ENCODE measurements at places on chromosomes 2 and 18.

- DNase-seq, result no peak
Measured at GRCh38 chr2:79798776-79799175, 285.9 kb downstream of the CTNNA2 start.

- no peak for DNase-seq
Measured at GRCh38 chr2:191777351-191777750, 69.5 kb downstream of the CAVIN2 start.

DNA sequence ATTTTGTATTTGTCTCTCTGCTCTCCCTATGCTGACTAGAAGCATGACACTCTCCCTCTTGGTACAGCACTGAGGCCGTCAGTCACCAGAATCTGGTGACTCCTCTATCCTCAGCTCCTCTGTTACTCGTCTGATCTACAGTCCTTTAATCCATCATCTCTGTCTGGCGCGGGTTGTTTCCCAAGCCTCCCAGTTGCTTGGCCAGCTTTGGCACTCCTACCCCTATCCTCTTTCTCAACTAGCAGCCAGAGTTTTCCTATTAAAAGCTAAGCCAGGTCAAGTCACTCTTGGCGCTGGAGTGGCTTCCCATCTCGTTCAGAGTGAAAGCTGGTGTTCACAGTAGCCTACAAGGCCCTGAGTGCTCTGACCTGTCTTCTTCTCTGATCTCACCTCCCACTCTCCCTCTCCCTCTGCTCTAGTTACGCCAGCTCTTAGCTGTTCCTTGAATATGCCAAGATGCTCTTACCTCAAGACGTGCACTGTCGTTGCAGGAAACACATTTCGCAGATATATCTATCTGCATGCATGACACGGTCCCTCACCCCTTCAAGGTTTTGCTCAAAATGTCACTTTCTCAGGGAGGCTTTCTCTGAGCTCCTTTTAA is 41.8 kb upstream of the PSME4 start:
- no peak for DNase-seq

DNA sequence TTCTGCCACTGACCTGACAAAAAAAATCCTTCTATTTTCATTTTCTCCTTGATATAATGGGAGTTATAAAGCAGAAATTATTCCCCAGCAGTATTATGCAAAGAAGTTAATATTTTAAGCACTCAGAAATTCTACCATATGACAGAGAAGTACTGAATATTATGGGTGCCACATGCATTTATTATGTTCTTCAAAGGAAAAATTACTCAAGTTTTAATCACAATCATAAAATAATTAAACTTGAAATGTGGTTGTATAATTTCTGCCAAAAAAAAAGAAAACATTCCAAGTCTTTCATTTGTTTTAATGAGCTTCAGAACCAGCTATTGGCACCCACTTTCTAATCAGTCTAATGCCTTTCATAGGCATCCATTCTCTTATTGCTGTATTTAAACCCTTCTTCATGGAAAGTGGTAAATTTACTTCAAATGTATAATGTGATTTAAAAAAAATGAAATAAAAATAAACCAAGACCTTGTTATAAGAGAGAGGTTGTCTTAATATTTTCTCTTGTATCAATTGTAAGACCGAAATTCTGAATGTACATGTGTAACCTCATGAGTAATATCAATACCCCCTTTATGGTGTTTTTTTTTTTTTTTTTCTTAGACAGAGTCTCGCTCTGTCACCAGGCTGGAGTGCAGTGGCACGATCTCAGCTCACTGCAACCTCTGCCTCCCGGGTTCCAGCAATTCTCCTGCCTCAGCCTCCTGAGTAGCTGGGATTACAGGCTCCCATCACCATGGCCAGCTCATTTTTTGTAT is 302.3 kb downstream of the IRS1 start:
- no peak for DNase-seq

DNA sequence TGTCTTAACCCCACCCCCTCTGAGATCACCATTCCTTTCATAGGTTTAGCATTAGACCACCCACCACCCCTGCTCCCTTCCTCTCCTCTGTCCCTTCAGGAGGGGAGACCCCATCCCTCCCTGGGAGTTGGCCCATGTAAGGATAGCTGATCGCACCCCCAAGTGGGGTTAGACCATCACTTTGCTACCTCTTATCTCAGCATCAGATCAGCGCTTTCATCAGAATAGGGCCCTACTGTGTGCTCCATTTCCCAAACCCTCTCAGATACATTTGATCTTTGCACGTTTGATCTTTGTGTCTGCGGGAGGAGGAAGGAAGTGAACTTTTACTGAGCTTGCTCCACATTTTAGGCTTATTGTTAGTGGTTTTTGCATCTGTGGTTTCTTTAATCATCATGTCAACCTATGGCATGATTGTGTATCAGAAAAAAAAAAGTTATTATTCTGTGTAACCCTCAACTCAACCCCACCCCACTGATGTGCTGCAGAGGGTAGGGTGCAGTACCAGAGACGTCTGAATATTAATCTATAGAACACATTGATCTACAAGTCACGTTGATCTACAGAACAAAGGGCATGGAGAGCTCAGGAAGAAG is 81.2 kb downstream of the PDCL3 start:
- DNase-seq, result no peak

DNA sequence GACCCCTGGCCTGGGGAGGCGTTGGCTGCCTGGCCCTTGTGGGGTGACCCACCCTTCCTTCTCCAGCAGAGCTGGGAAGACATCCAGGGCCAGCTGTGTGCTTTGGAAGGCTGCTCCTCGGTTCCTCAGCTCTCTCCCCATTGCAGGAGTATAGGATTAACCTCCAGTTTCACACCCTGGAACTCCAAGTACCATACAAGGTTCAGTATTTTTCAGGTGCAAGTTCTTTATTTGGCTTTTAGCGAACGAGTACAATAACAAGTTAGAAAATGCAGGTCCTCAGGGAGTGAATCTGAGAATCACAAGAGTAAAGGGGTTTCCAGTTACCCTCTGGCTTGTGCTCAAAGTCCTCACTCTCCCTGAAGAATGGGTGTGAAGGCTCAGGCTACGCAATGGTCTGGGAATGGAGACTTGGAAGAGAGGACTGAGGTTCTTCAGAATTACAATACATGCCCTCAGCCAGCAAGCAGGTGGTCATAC is 101.2 kb downstream of the APOB start:
- DNase-seq, result no peak

- DNase-seq, result no peak
Measured at GRCh38 chr2:78535395-78535794, 490.1 kb upstream of the REG3G start.

GRCh38 chr2:113273027-113273551 is 5.6 kb downstream of the PAX8 start:
- DNase-seq, result no peak

DNA sequence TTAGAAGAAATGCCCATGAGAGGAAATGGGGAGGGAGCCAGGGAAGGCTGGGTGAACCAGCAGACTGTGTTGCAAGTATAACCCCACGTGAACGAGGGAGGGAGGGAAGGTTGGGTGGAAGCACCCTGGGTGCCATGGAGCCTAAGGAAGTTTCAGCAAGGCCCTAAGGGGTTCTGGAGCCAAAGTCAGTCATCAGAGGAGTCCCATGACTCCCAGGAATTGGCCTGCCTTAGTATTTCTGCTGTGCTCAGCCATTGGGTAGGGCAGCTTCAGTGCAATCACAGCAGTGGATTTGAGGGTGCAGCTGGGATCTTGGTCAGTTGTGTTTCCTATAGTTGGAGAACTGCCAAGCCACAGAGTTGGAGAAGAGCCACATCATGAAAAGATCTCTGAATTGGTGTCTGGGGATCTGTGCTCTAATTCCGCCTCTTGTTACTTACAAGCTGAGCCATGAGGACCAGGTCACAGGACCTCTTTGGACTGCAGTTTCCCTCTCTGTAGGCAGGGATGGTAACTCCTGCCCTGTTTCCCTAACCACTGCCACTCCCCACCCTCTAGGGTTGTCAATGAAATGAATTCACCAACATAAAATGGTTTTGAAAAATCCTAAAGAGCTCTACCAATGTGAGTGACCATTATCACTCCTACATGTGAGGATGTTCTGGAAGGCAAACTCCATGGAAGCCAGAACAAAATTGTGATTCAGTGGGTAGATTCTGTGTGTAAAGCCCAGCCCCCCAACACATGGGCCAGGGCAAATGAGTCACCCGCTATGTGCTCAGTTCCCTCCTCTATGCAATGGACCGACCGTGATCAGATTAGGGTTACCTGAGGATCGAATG is 108.9 kb downstream of the CLIP4 start:
- no peak for DNase-seq

GRCh38 chr2:237552908-237553307 is 13.5 kb upstream of the PRLH start:
- DNase-seq, result no peak

GRCh38 chr2:160581035-160581434 is 87.4 kb upstream of the RBMS1 start:
- no peak for DNase-seq

DNA sequence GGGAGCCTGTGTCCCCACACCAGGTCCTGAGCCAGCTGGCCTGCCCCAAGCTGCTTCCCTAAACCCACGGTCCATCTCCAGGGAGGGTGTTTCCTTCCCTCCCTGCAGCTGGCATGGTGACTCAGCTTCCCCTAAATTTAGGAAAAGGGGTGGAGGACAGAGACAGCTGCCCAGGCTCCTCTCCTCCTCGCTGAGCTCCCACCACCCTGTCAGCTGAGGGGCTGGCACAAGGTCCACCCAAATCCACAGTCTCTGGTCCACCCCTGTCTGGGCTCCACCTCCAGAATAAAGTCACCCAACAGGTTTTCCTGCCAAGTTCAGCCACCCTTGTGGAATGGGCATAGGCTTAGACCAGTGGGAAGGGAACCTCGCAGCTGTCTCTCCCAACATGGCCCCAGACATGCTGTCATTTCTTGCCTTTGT is 156.5 kb downstream of the TNS1 start:
- DNase-seq, result no peak

- DNase-seq, result no peak
Measured at GRCh38 chr2:223952280-223952968, 4.8 kb upstream of the MRPL44 start.

DNA sequence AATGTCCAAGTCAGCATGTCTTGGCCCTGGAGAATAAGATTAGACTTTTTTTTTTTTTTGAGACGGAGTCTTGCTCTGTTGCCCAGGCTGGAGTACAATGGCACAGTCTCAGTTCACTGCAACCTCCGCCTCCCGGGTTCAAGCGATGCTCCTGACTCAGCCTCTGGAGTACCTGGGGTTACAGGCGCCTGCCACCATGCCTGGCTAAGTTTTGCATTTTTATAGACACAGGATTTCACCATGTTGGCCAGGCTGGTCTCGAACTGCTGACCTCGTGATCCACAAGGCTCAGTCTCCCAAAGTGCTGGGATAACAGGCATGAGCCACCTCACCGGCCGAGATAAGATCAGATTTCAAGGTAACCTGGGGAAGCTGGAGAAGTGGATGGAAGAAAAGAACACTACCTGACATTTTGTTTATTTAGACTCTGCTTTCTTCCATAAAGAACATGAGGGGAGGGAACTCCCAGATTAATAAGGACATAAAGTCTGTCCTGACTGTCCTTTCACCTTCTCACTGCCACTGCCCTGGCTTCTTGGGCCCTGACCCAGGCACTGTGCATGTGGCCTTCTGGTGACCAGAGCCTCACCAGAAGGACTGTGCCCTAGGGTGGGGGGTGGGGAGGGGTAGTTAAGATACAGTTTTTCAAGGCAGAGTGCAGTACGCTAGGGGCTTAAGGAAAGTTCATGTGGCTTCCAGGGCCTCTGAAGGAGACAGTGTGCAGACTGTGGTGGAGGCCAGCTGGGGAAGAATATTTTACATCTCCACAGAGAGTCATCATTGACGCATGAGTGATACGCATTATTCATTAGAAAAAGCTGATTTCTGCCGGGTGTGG is 4.8 kb upstream of the IMPA2 start:
- no peak for DNase-seq

DNA sequence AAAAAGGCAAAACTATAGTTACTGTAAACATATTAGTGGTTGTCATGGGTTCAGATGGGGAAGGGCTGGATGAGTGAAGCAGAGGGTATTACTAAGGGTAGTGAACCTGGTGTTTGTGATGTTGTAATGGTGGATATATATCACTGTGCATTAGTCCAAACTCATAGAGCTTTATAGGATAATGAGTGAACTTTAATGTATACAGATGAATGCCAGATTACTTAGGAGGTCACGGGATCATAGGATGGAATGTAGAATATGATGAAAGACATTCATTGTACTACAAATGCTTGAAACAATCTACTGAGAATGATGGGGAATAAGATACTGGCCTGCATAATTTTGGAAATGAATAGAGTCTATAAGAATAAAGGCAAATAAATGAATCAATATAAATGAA is 226.7 kb upstream of the ZNF804A start:
- DNase-seq, result no peak

DNA sequence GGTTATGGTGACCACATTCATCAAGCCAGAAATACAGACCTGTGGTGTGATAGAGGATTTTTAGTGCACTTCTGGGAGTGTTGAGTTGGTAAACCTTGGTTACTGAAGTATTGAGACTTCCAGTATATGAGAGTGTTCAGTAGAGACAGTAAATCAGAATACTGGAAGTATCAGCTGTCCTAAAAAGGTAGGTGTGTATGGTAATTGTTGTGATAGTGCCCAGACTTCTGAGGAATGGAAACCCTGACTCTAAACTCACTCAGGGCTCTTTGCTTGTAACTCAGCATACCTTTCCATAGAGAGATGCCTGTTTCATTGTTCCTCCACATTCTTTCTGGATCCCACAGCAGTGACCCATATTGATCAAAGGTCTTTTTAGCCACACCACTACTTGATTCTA is 217.1 kb downstream of the SETBP1 start:
- no peak for DNase-seq

- no peak for DNase-seq
Measured at GRCh38 chr2:11833601-11834000, 87.2 kb downstream of the LPIN1 start.

- DNase-seq, result no peak
Measured at GRCh38 chr18:61949946-61950345, 57.1 kb upstream of the RNF152 start.

DNA sequence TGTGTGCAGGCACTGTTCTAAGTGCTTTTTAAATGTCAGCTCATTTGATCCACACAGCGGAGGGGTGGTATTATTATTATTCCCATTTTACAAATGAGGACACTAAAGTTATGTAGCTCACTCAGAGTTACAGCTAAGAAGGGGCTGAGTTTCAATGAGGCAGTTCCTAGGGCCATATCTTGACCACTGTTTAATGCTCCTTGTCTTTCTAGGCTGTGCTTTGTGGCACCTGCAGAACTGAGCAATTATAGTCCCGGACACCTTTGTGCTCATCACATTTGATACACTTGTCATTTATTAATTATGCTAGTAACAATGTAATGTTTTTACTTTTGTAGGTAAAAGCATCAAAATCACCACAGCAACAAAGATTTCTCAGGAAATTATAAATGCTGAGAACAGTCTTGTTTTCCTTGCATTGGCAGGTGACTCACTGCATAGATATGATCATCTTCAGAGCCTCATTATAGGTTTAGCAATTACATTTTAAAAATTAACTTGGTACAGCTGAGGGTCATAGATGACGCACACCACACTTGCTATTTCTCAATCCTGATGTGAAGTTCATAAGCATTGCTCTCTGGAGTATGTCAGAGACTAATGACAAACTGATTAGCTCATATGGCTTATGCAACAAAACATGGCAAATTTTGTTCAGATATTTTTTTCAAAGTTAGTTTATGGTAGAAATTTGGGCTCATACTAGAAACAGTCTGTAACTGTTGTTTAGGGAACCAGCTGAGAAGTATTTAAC is 366.8 kb downstream of the TGIF1 start:
- no peak for DNase-seq

- no peak for DNase-seq
Measured at GRCh38 chr2:207974216-207974605, 51.1 kb downstream of the PLEKHM3 start.

GRCh38 chr2:147331790-147332419 is 512.9 kb upstream of the ACVR2A start:
- DNase-seq, result no peak
